Right lung (tissue), 10 donors: ENCODE measurements at places on chromosomes 1 and 21.

- DNase-seq = no peak
Observed at GRCh38 chr1:119316870-119317416, 51.6 kb upstream of the HAO2 start.

GRCh38 chr1:11175461-11175860 lies 13.7 kb upstream of the ANGPTL7 start:
- DNase-seq = no peak

GRCh38 chr1:56755911-56756310 lies 63.3 kb downstream of the FYB2 start:
- no peak for DNase-seq

GRCh38 chr1:109214695-109215623 lies 1.2 kb downstream of the SARS1 start:
- peak; percentile 56 for DNase-seq

DNA sequence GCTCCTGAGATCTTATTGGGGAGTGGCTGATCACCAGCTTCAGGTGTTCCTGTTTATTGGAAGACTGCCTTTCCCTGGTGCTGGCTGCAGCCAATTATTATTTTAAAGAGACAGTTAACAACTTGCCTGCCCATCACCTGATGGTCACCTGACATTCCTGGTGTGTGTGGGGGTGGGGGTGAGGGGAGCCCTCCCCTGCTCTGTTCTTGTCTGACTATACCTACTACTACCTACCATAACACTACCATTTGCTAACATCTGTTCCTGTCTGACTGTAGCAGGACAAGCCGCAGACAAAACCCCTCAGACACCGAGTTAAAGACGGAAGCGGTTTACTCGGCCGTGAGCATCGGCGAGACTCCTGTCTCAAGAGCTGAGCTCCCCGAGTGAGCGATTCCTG lies 54.9 kb upstream of the NBPF3 start:
- DNase-seq = no peak

- DNase-seq = no peak
Observed at GRCh38 chr1:169473347-169473746, 12.4 kb downstream of the SLC19A2 start.

DNA sequence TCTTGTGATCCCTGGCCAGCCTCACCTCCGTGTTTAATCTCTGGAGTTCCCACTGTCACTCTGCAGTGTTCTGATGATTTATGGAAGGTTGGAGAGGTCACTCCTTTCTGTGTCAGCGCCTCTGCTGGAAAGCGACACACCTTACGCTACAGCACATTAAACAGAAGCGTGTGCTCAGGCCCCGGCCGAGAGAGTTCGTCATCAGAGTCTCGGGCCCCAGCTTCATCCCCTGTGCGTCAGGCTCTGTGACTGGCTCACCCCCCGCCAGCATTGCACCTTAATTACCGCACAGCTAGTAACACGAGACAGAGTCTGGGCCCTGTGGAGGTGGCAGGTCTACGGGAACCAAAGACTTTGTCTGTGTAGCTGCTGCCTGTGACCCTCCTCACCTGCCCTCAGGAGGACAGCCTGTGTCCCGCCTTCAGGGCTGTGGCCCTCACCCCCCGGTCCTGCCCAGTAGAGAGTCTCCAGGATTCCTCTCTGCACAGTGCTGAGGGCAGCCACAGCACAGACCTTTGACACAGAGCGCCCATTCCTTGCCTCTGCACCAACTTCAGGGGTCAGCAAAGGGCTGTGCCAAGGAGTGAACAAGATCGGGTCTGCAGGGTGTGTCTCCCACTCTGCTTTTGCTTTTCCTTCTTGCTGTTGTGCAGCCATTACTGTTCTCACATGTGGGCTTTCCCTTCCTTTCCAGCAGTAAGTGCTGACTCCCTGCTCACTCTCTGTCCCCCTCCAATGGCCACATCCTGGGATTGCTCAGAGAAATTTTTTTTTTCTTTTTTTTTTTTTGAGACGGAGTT lies 157.6 kb downstream of the PGBD5 start:
- peak; percentile 28 for DNase-seq

DNA sequence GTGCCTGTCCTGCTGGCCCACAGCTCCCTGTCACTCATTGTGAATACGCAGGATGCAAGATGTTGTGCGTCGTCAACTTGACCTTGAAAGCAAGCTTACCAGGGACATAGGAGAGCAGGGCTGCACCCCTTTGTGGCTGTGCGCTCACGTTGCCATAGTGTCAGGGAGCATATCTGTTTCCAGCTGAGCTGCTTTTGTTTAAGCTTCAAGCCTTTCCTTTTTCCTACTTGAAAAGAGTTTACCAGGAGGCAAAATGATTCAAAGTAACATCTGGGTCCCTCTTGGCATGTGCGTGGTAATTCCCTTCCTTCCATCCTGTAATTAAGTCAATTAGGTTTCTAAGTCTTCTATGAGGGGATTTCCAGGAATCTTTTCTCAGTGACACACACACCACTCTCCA lies 537.1 kb downstream of the AJAP1 start:
- DNase-seq = no peak

DNA sequence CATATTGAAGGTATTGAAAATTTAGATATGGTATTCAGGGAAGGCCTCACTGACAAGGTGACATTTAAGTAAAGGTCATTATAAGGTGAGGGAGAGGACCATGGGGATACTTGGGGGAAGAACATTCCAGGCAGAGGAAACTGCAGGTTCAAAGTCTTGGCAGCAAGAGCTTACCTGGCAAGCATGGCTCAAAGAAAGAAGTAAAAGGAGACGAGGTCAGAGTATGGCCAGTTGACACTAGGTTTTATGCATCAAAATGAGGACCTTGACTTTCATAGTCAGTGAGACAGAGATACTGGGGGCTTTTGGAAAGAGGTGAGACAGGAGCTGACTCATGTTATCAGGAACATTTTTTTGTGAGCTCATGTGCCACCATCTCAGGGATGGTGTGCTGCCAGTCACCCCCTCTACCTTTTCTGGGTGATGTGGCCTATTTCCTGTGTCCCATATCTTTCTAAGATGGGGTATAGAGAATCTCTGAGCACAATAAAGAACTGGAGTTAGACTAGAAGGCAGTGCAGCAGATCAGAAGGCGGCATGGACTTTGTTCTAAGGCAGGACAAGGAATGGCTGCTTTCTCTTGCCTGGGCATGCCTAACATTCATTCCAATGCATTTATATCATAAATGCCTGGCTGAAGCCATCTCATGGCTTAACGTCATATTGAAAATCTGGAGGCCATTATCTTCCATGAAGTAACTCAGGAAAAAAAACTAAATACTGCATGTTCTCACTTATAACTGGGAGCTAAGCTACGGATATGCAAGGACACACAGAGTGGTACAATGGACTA lies 406.7 kb downstream of the NTNG1 start:
- no peak for DNase-seq

DNA sequence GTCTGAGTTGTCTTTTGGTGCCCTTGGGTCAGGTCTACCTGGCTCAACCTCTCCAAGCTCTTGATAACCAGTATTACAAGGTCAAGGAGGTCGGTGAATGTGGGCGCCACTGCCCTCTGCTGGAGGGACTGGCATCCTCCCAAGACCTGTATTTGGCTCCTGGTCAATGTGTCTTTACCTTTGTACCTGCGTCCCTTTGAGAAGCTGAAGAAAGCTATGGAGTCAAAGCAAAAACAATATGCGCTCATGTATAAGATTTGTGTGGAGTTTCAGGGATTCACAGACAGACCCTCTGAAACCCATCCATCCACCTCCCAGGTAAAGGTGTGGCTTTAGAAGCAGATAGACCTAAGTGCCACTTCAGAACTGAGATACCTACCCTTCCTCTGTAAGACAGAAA lies 61.8 kb upstream of the NBL1 start:
- DNase-seq = no peak

DNA sequence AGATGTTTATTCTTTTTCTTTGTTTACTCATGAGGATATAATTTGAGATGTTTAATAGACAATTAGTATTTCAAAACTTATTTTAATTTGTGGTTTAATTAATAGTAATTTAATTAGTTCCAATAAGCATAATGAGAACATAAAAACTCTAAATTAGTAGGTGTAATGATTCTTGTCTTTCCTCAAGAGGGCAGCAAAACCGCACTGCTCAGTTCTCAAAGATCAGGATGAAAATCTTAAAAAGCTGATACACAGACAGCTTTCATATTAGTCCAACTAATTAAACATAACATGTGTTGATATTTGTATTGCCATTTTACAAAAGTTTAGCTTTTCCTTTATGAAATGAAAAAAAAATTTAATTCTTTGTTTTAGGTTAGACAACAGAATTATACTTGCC lies 106.7 kb upstream of the C21orf91 start:
- DNase-seq = peak; percentile 46

- no peak for DNase-seq
Observed at GRCh38 chr1:248375446-248375845, at the start of gene OR2T6. Gene OR2T6 (plus strand): TSS chr1:248375746. CDS start chr1:248387609, 11,863 bp downstream.

DNA sequence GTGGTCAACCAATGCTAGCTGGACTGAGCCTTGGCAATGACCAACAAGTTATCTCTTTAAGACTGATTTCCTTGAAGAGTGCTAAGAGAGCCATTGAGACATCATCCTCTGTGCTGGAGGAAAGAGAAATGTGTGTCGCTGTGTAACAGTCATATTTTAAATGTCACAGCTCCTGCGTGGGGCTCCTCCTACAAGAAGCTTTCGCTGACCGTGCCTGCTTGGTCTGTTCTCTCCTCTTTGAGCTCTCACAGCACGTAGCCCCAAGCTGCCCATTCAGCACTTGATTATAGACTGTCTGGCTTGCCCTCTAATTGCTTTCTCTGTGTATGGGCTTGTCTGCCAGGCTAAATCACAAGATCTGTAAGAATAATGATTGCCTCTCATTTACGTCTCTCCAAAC lies 221.3 kb downstream of the FOXD2 start:
- no peak for DNase-seq

- DNase-seq = no peak
Observed at GRCh38 chr1:223771814-223772770, 59.8 kb downstream of the CAPN2 start.

DNA sequence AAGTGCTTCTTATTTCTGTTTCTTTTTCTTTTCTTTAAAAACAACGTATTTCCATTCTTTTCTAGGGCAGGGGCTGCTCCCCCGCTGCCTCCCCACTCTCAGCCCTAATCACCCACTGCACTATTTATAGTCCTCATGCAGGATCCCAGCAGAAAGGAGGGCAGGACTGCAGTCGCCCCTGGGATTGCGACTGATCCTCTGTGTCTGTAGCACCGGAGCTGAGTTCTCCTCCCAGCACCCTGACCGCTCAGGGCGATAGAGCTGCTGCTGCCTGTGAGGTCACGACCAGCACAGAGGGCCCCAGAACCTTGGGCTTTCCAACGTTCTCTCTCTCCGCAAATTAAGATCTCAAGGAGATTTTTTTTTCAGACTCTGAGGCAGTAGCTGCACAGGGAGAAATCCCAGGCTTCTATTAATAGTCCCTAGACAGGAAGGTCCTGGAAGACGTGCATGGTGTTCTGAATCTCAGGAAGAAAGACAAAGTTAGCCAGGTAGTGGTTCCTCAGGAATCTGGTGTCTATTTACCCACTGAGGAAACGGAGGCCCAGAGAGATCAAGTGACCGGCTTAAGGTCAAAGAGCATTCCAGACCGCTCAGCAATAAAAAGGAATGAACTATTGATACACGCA lies 46.8 kb downstream of the PRAMEF20 start:
- DNase-seq = no peak

DNA sequence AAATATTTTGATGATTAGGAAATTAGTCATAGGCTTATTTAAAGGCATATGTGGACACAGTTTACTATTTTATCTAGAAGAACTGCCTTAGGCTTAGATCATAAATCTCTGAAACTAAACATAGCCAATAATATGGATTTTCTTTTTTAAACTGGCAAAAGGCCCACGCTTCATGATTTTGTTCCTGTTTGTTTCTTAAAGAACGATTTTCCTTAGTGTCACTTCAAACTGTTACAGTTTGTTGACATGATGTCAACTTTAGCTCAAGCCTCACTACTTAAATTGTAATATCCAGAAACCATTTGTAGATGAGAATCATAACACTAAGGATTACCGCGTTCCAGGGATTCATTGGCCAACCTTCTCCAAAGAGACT lies 322.6 kb downstream of the HHIPL2 start:
- peak; percentile 81 for DNase-seq

DNA sequence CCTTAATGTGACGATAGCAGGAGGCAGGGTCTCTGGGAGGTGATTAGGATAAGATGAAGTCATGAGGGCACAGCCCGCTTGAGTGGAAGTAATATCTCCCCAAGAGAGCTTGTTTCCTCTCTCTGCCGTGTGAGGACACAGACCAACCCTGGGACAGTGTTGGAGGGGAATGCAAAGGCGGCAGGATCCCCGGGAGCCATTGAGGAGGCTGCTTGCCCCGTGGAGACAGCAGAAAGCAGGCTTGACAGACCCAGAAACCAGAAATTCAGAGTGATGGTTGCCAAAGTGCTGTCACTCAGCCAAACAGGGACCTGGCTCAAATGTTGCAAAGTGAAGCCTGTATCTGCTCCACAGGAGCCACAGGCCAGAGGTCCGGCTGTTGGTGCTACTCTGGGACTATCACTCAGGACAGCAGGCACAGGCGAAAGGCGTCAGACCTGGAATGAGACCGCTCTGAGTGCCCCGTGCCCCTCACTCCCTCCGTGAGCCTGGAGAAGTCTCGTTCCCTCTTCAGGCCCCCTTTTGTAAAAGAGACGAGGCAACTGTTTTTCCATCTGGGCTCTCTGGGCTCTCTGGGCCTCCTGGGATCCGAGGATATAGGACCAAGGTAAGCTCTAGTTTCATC lies 96.6 kb upstream of the VANGL1 start:
- DNase-seq = no peak
